Activated CD4-positive, alpha-beta T cell treated with anti-CD3 and anti-CD28 coated beads, Interleukin-2, Interleukin-6, amounts not matched to agents 100 ng/mL and 50 ng/mL, durations not matched to agents 16 hours and 8 hours (primary cell): ENCODE measurements at places on chromosomes 7 and 10.

DNA sequence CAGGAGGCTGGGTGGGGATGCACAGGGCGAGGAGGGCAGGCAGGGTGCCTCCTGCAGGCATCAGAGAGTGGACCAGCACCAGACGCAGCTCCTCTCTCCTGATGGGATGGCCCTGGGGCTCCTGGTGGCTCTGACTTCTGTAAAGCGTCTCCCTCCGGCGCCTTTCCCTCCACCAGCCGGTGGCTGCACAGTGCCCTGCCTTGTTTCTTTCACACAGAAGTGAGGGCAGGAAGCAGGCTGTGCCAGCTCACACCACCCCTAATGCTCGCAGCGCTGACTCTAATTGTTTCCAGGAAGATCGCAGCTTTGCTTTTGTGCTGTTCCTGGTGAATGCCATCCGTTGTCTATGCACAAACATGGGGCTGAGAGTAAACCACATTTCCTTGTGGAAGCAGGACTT is 152.3 kb upstream of the LANCL2 start:
- no peak for DNase-seq

DNA sequence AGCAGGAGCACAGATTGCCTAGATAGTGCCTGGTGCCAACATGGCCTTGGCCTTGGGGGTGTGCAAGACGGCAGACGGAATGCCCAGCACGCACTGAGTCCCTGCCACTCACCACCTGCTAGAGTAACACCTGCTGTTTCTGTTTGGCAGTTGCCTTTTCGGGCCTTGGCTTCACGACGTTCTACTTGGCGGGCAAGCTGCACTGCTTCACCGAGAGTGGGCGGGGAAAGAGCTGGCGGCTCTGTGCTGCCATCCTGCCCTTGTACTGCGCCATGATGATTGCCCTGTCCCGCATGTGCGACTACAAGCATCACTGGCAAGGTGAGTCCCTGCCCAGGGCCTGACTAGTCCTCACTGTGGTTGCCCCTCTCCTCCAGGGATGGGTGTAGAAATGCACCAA is 118.0 kb downstream of the PLPP4 start:
- no peak for DNase-seq

- no peak for DNase-seq
These were observed 97.2 kb downstream of the JAZF1 start for GRCh38 chr7:28083164-28083997.

DNA sequence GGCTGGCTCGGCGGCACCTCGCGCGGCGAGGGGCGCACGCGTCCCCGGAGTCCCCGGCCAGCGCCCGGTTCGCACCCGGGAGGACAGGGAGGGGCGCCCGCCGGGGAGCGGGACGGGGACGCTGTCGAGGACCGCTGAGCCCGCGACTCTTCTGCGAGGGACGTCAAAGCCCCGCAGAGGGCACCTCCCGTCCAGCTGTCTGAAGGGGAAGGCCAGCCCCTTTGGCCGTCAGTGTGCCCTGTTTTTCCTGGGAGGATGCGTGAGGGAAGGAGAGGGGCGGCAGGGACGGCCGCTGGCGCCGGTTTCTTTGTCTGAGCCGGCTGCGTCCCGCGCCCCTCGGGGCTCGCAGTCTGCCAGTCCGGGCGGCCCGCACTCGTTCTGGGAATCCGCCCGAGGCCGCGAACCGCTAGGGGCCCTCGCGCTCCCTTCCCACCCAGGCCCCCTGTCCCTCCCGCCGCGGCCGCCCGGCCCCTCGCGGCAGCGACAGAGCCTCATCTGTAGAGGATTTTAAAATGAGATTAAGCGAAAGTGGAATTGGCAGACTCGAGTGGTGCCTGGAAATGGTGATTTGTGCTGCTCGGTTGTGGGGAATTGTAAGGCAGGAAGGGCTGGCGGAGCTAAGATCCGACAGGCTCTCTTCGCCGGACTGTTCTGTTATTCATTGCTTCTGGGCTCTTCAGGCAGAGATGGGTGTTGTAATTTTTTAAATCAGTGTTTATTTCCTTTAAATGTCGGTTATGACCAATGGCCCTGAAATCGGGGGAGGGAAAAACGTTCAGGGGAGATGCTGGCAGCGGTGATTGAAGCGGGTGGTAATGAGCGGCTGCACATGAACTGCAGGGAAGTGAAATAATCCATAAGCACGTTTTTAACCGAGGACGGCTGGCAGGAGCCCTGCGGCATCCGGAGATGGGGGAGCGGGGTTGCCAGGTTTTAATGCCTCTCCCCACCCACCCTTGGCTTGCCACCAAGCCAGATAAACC is 618 bp upstream of the RELN start:
- peak; percentile 2 for DNase-seq

DNA sequence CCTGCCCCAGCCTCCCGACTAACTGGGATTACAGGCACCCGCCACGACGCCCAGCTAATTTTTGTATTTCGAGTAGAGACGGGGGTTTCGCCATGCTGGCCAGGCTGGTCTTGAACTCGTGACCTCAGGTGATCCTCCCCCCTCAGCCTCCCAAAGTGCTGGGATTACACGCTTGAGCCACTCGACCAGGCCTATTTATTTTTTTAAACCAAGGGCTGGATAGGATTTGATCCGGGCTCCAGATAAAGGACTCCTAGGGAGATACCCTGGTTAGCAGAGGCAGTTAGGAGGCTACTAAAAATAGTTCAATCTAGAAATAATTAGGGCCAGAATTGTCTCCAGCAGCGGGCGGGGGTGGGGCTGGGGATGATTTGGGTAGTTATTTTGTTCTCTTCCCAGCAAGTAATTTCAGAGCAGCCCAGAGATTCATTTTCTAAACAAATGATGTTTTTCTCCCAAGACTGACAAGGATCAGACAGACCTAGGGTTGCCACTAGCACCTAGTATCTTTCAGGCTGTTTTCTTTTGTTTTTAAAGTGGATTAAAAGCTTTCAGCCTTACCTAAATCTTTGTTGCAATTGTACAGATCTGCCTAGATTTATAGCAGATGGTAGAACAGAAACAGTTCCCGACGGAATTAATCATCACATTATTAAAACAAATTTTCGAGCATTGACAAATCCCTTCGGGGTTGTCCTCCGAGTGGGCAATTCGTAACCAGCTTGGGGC is 859 bp upstream of the SMC3 start:
- no peak for DNase-seq

DNA sequence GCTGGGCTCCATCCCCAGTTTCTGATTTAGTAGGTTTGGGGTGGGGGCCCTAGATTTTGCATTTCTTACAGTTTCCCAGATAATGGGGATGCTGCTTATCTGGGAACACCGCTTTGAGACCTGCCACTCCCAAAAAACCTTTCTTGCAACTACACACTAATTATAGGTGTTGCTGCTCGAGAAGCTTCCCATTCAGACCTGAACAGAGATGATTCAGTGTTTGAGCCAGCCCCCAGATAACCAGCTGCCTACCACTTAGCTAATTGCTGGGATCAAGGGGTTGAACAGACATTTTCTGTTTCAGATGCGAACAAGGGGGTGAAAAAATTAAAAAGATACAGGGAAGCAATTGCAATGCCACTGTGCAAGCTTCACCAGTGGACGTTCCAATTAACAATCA is 448.5 kb downstream of the KCNMA1 start:
- DNase-seq = no peak

- DNase-seq = no peak
These were observed 15.0 kb downstream of the CEP41 start for GRCh38 chr7:130425796-130426195.

DNA sequence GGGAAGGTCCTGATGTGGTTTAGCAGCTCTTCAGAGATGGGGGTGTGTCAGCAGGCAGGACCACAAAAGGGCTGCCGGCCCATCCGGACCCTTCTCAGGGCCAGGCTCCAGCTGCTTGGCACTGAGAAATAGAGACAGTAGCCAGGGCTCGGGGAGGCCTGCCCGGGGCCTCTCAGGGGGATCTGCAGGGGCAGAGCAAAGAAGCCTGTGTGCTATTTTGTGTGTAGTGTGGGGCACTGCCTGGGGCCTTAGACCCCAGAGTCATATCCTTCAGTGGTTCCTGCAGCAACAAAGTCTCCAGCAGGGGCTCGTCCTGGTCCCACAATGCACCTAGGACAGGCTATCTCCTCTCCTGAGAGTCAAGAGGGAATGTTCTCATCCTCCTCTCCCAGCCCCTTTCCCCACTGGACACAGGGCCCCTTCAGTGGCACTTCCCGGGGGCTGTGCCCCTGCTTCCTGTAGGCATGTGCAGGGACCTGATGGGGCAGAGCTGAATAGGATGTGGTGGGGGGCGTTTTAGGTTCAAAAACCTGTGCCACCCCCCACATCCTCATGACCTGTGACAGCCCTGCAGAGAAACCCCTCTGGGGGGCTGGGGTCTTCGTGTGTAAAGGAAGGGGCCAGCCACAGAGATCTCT is 159.5 kb upstream of the RHEB start:
- no peak for DNase-seq

DNA sequence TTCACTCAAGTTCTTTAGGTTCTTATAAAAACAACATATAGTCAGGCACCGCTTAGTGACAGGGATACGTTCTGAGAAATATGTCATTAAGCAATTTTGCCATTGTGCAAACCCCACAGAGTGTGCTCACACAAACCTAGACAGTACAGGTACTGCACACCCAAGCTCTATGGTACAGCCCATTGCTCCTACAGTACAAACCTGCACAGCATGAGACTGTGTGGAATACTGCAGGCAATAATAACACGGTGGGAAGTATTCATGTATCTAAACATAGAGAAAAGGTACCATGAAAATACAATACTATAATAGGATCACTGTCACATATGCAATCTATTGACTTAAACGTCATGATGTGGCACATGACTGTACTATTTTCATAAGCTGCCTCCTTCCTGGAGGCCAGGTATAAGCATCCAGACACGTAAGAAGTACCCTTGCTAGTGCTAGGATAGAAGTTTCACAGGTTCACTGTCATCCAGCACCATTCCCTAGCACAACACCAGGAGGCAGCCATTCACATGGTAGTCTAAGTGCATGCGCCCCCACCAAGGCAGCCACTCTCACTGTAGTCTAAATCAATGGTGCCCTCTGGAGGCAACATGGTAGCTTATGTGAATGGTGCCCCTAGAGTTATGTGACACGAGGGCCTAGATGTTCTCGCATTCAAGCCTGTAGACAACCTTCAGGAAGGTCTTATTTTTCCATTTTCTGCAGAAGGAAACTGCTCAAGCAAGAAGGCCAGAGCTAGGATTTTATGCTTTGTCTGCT is 98.5 kb downstream of the ARHGAP22 start:
- DNase-seq = peak; percentile 46

DNA sequence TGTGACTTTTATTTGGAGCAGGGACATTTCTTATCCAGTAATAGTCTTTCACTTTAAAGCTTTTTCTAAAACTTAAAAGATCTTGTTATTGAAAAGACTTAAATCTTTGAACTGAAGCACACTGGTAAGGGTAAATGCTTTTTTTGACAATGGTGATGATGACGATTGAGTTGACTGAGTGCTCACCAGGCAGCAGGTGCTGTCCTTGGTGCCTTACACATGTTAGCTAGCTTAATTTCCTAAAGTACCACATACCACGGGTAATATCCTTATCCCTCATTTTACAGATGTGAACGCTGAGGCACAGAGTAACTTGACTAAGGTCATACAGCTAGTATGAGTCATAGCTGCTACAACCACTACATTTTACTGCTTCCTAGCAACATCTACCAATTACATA is 200.0 kb downstream of the XPNPEP1 start:
- DNase-seq = no peak

- no peak for DNase-seq
These were observed 205.3 kb upstream of the ZNF32 start for GRCh38 chr10:43854007-43854406.

DNA sequence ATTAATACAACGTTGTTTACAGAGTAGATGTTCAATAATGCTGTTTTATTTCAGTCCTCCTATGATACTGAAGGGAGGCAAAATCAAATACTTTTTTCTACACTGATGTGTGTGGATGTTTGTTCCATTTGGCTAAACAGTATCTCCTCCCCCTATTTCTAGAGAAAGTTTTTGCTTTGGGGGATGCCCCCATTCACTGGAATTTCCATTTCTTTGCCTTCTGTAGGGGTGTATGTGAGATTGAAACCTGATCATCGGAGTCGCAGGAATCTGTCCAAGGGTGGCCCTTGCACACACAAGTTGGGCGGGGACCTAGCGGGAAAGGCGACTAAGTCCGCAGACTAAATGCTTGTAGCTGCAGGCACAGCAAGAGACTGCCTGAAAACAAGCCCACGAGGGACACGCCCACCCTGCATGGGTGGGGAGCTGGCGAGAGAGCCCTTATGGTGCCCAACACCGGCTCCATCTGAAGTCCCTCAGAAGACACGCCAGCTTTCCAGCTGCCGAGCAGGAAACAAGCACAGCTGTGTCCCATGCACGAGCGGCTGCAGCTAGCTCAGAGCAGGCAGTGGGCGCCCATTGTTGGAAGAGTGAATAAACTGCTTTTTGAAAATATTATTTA is 58.0 kb downstream of the ESYT2 start:
- no peak for DNase-seq

DNA sequence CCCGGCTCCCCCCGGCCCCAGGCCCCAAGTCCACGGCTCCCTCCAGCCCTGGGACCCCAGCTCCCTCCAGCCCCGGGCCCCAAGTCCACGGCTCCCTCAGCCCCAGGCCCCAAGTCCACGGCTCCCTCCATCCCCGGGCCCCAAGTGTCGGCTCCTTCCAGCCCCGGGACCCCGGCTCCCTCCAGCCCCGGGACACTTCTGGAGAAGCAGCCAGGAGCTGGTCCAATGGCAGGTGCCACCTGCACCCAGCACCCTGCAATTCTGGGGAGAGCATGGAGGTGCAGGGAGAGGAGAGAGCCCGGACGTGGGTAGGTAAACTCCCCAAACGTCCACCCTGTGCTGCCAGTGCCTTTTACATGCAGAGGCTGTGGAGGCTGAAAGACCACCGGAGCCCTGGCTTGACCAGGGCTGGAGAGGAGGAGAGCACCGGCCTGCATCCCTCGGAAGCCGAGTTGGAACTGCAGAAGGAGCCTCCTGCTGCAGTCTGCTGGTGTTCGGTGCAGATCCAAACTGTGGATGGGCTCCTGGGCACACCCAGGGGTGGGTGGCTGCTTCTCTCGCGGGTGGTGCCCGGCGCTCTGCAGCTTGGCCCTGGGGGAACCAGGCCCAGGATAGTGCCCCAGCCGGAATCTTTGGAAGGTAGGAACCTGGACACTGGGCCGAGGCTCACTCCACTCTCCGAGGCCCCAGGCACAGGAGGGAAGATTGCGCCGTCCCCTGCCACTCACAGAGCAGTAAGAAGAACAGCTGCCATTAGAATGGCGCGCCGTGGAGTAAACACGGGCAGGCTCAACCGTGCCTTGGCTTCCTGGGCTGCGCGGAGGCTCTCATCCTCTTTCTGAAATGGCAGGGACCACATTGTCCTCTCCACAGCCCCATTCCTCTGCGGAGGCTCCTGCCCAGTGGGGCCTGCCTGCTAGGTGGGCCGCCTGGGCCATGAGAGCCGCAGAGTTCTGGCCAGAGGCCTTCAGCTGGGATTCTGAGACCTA is 14.7 kb downstream of the SHH start:
- DNase-seq = no peak

- no peak for DNase-seq
These were observed 103.7 kb downstream of the DNAJB6 start for GRCh38 chr7:157440346-157441022.

- DNase-seq = peak; percentile 19
These were observed 38.8 kb downstream of the RNLS start for GRCh38 chr10:88544140-88544870.
